ENCODE measurements at places on chromosomes 1 and 21. TPM values are rescaled to one million over a fixed set of nuclear protein-coding genes. Genes with fewer than 3 reads are reported as not detected.

- no peaks in the 10 kb centered on the region for H3K27me3 ChIP-seq
- H3K27ac ChIP-seq = no peak overlapping the region
- 0 out of 2 replicates have a peak, but pooled peaks cover 8% of the 10 kb centered on the region for H3K4me1 ChIP-seq
- DNase-seq = no peak
- H3K4me3 ChIP-seq = no peak overlapping the region
Measured at GRCh38 chr1:244200596-244200995, 149.5 kb downstream of the ZBTB18 start.

DNA sequence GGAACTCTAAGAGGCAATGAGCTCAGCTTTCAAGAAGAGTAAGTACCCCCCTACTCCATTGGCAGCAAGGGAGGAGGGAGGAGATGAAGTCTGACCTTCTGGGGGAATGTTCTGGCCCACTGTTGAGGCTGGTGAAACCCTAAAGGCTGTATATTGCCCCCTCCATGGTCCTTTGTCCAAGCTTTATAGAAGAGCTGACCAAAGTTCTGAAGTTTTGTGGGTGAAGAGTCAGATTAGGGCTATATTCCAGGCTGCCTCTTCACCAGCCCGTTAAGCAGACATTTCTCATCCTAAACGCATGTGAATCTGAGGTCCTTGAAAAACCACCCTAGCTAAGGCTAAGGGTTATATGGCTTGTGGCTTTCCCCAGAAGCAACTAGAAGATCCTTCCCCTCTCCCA lies 1.4 kb downstream of the C1orf94 start:
- H3K4me1 ChIP-seq = no peaks in the 10 kb centered on the region
- no peaks in the 10 kb centered on the region for H3K36me3 ChIP-seq
- H3K4me3 ChIP-seq = no peak overlapping the region
- no peak overlapping the region for H3K27ac ChIP-seq

The XCL2 gene
- total RNA-seq = not detected

DNA sequence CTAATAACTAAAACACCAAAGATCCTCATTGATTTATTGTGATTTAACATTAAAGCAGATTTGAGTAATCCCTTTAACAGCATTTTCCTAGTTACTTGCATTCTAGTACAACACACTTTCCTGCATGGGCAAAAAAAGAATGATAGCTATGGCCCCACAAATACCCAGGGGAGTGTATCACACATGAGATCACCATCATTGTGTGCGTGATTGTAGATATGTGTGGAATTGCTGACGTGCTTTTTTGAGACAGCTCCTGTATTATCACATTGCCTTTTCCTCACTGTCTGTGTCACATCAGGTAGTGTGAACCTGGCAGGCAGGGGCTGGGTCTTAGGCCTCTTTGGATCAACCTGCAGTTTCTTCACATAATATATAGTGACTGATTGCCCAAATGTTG lies 48.5 kb upstream of the SAMD13 start:
- peak; percentile 5 for DNase-seq
- H3K36me3 ChIP-seq = no peaks in the 10 kb centered on the region
- peak overlapping the region; percentile 94 for H3K27ac ChIP-seq

The KRTAP21-2 gene
- total RNA-seq = not detected

GRCh38 chr1:20210736-20211460 lies 24.6 kb upstream of the PLA2G2C start:
- no peak overlapping the region for H3K4me3 ChIP-seq
- peak overlapping the region; percentile 99 for H3K27ac ChIP-seq
- H3K4me1 ChIP-seq = peaks cover 57% of the 10 kb centered on the region
- DNase-seq = no peak
- H3K36me3 ChIP-seq = no peaks in the 10 kb centered on the region

GRCh38 chr1:50419907-50420677 lies 3.2 kb downstream of the DMRTA2 start:
- H3K4me3 ChIP-seq = no peak overlapping the region
- no peak overlapping the region for H3K27ac ChIP-seq
- DNase-seq = no peak
- no peaks in the 10 kb centered on the region for H3K4me1 ChIP-seq
- H3K27me3 ChIP-seq = no peaks in the 10 kb centered on the region

The POU2F1 gene
- total RNA-seq = 17.9 TPM

The CDCP2 gene
- 0.35 TPM for total RNA-seq

- no peaks in the 10 kb centered on the region for H3K4me1 ChIP-seq
- DNase-seq = no peak
- no peak overlapping the region for H3K4me3 ChIP-seq
Measured at GRCh38 chr1:66809245-66809644, 8.2 kb upstream of the INSL5 start.

The CDK18 gene
- 16.4 TPM for total RNA-seq

- no peaks in the 10 kb centered on the region for H3K27me3 ChIP-seq
- DNase-seq = no peak
- H3K4me1 ChIP-seq = 0 out of 2 replicates have a peak, but pooled peaks cover 6% of the 10 kb centered on the region
- H3K4me3 ChIP-seq = no peak overlapping the region
- H3K36me3 ChIP-seq = no peaks in the 10 kb centered on the region
- H3K27ac ChIP-seq = no peak overlapping the region
Measured at GRCh38 chr1:51305371-51305823, 25.0 kb downstream of the TTC39A start.

The ARTN gene
- 35.5 TPM for total RNA-seq

The CRP gene
- total RNA-seq = not detected

DNA sequence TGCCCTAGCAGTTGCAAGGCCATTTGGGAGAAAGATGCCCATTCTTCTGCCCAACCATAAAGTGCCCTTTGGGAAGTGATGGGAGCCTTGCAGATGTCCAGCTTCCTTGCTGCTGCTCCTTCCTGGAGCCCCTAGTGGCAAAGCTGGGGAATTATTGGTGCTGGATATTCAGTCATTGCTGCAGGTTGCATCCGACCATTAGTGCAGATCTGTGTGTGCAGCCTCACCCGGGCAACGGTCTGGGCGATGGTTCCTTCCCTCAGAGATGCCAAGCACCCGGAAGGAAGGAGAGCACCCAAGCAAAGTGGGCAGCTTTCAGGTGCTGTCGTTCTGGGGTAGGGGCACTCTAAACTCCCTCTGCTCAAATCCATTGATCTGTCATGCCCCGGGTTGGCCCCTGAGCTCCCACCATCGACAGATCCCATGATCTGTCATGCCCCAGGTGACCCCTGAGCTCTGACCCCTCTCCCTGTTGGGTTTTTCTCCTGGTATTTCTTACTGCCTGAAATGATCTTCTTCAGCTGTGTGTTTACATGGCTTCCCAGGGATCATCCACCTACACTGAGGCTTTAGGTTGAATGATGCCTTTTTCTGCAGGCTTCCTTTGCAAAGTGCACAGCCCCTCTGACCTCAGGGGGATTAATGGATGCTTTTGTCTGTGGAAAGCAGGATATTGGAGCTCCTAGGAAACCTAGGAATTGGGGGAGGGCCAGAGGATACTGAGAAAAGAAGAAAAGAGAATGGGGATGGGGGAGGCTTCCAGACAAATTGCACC lies 467.5 kb downstream of the PTPRU start:
- no peaks in the 10 kb centered on the region for H3K27me3 ChIP-seq
- H3K4me3 ChIP-seq = no peak overlapping the region
- peaks cover 13% of the 10 kb centered on the region for H3K4me1 ChIP-seq
- DNase-seq = peak; percentile 59
- H3K27ac ChIP-seq = no peak overlapping the region
- H3K36me3 ChIP-seq = no peaks in the 10 kb centered on the region

DNA sequence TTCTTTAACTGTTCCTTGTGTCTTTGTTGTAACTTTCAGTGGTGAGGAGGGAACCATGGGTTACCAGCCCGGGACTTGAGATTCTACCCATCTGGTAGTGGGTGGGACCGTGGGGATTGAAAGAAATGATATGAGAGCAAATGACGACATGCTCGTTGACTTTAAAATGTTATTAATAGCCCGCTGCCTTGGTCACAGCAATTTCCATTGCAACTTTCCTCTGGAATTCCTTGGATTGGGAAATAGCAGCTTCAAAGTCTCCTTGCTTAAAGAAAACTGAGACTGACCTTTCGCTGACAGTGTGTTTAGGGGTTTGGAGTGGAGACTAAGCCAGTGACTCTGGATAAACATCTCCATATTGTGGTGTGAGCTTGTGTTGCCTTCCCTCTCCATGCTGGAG lies 44.2 kb upstream of the MARK1 start:
- H3K36me3 ChIP-seq = no peaks in the 10 kb centered on the region
- H3K27ac ChIP-seq = no peak overlapping the region
- DNase-seq = no peak
- peaks cover 48% of the 10 kb centered on the region for H3K27me3 ChIP-seq

The HOOK1 gene
- 5.0 TPM for total RNA-seq

Measured in PC-3 (cell line).